Right hindlimb (tissue), 1 donor: ENCODE measurements at places on chromosomes 13 and 19.

DNA sequence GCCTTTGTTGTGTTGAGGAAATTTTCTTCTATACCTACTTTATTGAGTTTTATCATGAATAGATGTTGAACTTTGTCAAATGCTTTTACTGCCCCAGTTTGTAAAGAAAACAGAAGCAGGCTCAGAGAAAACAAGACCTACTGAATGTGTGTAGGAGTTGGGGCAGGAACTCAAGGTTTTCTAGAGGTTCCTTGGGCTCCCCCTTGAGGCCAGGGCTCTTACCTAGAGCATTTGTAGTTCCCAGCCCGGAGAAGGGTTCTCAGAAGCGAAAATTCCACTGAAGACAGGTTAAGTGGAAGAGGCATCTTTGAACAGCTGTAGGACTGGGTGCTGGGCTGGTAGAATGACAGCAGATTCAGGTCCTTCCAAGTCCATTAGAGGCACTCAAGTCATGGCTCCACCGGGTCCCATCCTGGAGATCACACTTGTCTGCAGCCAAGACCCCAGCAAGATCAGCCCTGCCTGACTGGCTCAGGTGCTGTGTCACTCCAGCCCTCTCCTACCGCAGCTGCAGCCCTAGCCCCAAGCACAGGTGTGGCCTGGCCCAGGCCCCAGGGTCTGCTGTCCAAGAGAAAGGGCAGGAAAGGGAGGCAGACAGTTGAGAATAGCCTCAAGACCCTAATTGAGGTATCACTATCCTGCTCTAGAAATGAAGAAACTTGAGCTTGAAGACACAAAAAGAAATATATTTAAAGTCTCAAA is 425.5 kb downstream of the PCDH20 start:
- DNase-seq = no peak

- DNase-seq = no peak
These were observed 118.6 kb downstream of the URI1 start for GRCh38 chr19:30060531-30061222.

DNA sequence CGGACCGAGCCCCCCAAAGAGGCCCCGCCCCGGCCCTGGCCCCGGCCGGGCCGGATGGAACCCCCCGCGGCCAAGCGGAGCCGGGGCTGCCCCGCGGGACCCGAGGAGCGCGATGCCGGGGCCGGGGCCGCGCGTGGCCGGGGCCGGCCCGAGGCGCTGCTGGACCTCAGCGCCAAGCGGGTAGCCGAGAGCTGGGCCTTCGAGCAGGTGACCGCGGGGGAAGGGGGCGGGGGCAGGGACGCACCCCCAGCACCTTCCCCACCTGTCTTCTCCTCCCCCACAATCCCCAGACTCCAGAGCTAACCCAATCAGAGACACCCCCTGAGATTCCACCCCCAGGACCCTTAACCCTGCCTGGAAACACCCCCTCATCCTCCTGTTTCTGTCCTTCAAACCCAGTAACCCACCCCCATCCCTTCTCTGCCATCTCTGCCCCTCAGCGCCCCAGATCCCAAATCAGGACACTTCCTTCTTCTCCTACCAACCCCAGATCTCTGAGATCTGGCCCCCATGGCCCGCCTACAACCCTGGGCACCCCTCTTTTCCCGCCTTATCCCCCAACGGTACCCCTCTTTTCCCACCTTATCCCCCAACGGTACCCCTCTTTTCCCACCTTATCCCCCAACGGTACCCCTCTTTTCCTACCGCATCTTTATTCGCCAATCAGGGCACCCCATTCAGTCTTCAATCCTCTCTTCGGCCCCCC is 505 bp downstream of the ZSWIM4 start:
- DNase-seq = peak; percentile 47

DNA sequence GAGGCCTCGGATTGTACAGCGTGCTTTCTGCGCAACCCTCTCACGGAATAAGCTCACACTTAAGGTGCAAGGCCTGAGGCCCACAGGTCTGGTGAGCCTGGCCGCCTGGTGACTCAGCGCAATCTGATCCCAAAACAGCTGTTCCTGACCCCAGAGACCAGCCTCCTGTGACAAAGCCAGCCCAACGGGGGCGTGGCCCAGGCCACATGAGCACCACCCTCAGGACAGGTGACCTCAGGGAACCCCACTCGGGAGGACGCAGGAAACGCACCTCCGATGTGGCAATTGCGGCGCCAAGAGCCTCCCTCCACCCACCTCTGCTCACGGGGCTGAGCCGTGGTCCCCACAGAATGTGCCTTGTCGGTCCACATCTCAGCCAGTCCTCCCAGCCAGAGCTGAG is 26.4 kb downstream of the GRTP1 start:
- no peak for DNase-seq

GRCh38 chr19:48443256-48443655 is 2.5 kb upstream of the GRWD1 start:
- DNase-seq = no peak

GRCh38 chr13:65416784-65417183 is 1813.4 kb downstream of the PCDH9 start:
- no peak for DNase-seq

DNA sequence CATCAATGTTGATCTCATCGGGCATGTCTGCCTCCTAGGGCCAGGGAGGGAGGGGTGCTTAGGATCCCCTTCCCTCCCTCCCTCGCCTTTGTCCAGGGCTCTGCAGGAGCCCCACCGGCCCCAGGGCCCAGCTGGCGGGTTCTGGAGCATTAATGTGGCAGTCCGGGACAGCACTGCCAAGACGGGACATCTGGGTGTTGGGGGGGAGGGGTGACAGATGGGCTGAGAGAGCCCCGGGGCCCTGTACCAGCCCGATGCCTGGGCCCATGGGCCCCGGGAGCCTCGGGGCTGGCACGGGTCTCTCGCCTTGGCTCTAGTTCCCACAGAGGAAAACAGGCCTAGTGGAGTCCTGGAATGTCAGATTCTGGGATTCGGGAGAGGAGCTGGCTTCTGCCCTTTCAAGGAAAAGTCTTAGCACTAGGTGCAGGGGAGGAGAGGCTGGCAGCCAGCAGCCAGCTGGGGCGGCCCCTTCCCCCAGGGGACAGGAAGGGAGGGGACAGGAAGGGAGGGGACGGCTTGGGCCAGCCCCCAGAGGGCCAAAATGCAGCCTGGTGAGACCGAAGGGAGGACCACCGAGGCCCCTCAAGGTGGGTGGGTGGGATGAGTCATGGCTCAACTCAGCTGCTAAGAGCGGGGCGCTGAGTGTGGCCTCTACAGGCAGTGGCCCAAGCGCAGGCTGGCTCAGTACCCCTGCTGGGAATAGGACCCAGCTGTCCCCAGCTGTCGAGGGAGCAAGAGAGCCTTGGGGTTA is 3.1 kb downstream of the PPP1R14A start:
- DNase-seq = peak; percentile 69

GRCh38 chr13:110950819-110951570 is 36.1 kb upstream of the ANKRD10 start:
- no peak for DNase-seq
